ENCODE measurements at places on chromosomes 2 and 18.

- peak; percentile 68 for DNase-seq
These were observed 146.1 kb upstream of the SESTD1 start for GRCh38 chr2:179410552-179411356.

DNA sequence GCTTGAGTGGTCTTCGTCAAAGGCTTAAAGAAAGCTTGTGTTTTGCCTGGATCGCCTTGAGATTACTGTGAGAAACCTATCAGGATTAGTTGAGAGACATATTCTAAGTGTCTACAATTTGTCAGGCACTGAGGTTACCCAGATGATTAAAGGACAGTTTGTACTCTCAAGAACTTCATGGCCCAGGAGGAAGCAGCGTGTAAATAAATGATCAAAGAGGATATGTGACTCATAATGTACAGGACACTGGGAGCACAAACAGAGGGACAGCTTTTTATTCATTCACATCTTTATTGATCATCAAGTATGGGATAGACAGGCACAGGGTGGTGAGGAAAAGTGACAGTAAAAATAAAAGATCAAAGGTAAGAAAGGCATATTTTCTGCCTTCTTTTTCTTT is 152.6 kb upstream of the FSHR start:
- no peak for DNase-seq

GRCh38 chr2:164306872-164307271 is 314.4 kb downstream of the GRB14 start:
- DNase-seq, result no peak

DNA sequence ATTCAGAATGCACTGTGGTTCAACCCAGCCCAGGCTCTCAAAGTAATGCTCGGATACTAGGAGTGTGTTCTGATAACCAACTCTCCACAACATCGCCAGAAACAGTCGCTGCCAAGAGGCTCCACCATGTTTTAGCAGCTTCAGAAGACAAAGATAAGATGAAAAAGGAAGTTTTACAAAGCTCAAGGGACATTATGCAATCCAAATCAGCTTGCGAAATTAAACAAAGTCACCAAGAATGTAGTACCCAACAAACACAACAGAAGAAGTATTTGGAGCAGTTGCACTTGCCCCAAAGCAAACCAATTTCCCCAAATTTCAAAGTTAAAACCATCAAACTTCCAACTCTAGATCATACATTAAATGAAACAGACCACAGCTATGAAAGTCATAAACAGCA is 360.9 kb downstream of the XIRP2 start:
- DNase-seq, result no peak

GRCh38 chr2:96243843-96244242 is 22.0 kb downstream of the TMEM127 start:
- DNase-seq, result no peak

DNA sequence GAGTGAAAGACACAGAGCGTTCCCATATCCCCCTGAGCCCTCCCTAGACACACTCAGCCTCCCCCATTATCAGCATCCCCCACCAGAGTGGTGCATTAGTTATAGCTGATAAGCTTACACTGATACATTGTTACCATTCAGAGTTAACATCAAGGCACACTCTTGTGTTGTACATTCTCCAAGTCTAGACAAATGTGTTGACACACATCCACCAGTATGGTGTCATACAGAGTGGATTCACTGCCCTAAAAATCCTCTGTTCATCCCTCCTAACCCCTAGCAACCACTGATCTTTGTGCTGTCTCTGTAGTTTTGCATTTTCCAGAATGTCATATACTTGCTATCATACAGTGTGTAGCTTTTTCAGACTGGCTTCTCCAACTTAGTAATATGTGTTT is 78.0 kb upstream of the RPL31 start:
- DNase-seq, result no peak

- DNase-seq, result no peak
These were observed 280.1 kb downstream of the PTH2R start for GRCh38 chr2:208686665-208687064.

DNA sequence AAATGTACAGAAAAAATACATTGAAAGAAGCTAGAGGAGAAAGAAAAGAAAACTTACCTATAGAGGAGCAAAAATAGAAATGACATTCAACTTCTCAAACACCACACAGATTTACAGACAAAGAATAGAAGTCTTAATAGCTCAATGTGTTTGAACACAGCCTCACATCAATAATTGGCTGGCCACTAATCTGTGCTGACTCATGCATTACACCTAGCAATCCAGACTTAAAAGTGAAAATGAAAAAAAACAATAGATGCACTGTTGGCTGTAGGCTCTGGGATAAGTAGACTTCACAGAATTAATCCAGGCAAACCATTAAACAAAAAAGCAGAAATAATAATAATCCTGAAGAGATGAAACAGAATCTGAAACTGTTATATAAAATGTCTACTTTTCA is 961.3 kb upstream of the CELF4 start:
- DNase-seq, result no peak

GRCh38 chr2:62505109-62505749 is 766 bp downstream of the TMEM17 start:
- no peak for DNase-seq

DNA sequence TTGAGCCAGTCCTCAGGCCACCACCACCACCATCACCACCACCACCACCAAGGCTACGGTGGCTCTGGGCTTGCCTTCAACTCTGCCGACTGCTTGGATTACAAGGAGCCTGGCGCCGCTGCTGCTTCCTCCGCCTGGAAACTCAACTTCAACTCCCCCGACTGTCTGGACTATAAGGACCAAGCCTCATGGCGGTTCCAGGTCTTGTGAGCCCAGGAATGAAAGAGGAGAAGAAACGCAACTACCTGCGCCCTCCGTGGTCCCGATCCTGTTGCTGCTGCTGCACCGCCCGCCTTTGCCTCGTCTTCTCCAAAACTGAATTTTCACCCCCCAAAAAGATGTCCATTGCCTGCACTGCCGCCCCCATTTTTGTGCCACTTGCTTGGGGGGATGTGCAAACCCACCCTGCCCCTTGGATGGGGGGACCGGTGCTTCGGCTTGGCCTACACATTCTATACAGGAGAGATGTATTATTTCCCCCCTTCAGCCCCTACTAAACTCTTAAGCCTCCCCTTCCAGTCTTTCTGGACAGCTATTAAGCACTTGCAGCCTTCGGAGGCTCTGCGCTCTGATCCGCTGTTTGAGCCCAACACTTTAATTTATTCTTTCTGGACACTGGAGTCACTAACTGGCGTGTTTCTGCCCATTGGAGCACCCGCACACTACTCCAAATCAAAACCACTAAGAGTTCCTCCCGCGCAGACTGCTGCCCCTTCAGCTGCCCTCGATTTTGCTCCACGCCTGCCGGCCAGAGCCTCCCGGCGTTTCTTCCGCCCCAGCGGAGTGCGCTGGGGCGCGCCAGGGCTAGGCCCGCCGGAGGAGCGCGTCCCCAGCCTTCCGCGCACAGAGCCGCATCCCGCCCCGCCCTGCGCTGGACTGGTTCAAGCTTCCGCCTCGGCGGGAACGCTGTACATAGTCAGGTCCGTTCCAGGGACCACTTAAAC is 5.7 kb downstream of the OTX1 start:
- DNase-seq, result no peak

- peak; percentile 21 for DNase-seq
These were observed 58.4 kb upstream of the NT5C1B start for GRCh38 chr2:18647731-18648130.

DNA sequence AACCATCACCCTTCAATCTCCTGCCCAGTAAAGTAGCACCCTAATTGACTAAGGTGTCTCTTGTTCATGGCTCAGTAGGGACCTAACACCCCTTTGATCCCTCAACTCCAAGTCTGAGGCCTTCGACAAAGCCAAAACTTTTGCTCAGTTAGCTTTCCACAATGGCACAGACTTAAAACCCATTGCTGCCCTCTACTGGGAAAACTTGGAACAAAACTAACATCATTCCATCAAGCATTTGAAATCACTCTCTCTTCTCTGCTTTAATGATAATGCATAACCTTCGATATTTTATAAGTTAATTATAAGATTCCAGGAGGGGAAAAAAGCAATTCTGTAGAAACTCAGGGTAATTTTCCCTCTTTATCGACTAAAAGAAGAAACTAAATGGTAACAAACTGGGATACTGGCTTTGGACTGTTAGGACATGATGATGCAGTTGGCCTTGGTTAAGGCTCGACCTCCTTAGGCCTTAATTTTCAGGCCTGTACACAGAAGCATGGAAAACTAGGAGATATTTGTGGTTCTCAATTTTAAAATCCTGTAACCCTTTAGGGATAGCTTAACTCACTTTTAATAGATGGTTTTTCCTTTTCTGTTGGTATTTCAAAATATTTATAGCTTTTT is 127.8 kb downstream of the STK39 start:
- DNase-seq, result peak; percentile 43

DNA sequence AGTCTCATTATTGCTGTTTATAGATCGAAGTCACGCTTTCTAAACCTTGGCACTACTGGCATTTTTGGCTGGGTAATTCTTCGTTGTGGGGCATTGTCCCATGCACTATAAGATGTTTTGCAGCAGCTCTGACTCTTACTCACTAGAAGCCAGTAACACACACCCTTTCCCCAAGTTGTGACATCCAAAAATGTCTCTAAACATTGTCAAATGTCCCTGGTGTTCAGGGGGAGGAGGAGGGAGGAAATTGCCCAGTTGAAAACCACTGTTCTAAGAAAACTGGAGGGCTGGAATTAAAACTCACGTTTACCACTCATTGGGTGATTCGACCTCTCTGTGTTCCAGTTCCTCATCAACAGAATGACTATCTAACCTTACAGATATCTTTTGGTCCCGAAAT is 115.7 kb upstream of the KLF7 start:
- DNase-seq, result no peak

DNA sequence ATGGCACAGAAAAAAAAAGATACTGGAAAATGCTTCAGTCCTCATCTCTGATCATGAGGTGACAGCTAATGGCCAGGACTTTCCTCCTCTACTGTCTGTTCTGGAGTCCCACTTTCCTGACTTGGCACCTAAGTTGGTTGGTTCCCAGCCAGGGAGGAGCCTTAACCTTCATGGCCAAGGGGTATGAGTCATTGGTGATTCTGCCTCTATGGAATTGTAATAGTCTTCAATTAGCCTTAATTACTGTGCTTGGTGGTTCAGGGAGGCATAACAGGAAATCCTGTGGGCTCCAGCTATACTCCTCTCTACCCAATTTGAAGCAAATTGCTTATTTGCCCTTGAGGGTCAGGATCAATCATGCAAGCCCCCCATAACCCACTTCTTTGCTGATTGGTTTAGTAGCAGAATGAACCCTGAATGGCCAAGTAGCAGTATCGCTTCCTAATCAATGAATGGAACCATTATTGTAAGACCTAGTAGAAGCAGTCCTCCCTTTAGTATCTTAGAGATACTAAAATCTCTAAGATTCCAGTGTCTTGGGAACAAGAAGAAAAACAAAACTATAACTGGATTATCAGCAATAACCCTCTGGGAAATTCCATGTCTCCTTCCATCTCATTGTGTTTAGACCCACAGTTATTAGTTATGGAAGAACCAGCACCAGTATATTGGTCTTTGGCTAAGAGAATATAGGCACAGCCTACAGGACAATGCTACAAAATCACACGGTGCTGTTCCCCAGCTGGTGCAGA is 109.0 kb downstream of the COL6A3 start:
- peak; percentile 90 for DNase-seq

DNA sequence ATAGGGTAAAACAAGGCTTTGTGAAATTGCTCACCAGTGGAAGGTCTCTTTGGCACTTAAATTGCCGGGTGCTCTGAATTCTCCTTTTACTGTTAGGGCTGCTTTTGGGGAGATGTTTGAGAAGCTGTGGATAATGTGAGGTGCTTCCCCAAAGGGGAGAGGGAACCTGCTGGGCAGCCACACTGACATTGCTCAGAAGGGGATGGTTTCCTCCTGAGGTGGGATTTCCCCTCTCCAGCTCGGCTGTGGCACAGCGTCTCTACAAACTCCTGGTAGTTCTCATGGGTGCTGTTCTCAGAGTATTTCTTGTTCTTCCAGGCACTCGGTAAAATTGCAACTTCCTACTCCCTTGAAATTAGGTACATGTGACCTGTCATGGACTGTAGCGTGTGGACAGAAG is 124.2 kb downstream of the LPIN1 start:
- DNase-seq, result no peak

DNA sequence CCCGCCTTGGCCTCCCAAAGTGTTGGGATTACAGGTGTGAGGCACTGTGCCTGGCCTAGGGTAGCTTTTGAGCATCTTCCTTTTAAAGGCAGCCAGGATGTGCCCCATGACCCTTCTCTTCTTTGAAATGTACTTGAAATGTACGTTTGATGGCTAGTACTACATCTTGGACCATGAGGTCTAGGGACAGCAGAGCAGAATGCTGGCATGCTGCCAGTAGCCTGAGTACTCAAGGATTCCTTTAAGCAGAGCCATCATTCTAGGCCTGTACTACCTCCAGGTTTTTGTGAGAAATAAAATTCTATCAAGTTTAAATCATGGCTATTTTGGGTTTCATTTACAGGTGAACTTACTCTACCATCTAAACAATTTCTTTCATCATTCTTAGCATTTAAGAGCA is 2.9 kb upstream of the EML6 start:
- no peak for DNase-seq

DNA sequence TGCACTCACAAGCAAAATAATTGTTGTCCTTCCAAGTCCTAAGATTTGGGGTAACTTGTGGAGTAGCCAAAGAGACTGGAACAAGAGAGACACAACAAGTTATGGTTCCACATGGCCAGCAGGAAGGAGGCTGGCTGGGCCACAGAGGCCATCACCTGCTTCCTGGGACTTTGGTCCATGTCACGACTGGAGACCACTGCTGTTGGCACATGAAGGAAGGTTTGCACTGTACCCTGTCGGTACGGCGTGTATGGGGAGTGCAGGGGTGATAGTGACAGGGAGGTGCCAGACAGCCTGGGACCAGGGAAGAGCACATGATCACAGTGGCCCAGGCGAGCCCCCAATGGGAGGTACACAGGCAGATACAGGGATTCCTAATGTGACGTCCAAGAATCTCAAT is 15.5 kb downstream of the SLC66A2 start:
- DNase-seq, result no peak

GRCh38 chr2:217510771-217511291 is 492.0 kb downstream of the TNS1 start:
- peak; percentile 84 for DNase-seq

- no peak for DNase-seq
These were observed 804.7 kb upstream of the PIK3C3 start for GRCh38 chr18:41150316-41150715.

- DNase-seq, result no peak
These were observed 91.7 kb upstream of the HNMT start for GRCh38 chr2:137872577-137872976.

DNA sequence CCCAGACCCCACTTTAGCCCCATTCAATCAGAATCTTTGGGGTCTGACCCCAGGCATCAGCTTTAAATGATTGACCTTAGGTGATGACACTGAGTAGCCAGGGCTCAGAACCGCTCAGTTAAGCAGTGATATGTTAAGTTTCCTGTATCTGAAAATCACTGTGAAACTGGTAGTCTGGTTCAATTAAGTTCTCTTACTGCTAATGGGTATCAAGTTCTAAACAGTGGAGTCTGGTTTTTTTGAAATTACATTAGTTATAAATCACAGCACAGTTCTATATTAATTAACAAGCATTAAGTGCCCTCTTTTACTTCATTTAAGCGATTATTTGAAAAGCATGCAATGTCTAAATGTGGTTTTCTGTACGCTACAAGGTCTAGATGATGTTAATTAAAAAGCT is 117.9 kb downstream of the HAUS1 start:
- no peak for DNase-seq

GRCh38 chr18:50649821-50650220 is 89.9 kb downstream of the MAPK4 start:
- DNase-seq, result no peak

GRCh38 chr2:64318476-64318748 is 135.6 kb upstream of the LGALSL start:
- no peak for DNase-seq
